ENCODE measurements at places on chromosomes 2 and 18. TPM values are rescaled to one million over a fixed set of nuclear protein-coding genes. Genes with fewer than 3 reads are reported as not detected.

DNA sequence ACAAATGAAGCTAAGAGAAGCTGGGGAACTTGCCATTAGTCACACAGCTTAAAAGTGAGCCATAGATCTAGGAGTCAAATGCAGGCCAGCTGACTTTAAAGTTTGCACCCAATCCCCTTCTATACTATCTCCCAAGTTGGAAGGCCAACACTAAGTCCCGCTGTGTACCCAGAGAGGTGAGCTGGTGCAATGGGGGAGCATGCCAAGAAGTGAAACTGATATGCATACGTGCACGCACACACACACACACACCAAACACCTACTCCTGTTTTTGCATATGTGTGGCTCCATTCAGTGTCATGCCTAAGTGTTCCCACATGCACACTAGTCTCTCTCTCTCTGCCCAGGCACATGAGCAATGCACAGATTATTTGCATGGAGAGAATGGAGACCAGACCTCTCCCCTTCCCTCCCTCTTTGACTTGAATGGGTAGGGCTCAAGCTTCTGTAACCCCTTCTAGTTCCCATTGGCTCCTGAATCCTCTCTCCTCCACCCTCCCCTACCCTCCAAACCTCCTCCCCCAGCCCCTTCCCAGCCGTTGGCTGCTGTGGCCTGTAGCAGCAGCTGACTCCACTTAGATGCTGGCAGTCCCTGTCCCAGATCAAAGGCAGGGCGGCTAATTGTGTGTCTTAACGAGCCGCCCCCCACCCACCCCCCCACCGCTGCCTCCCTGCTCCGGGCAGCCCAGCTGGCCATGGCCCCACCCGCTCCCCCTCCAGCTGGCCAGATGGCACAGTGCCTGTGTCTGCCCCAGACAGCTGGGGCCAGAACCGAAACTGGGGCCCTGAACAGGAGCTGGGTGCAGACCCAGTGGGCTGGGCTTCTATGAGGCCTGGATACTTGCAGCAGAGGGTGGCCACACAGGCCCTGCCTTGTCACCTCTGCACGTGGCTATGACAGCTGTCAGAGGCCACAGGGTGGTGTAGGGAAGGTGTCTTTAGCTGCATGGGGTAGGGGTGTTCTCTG, 5.6 kb downstream of the WNT10A start:
- DNase-seq: peak; percentile 45

The ADCY3 gene
- total RNA-seq: 40.4 TPM

GRCh38 chr2:178119179-178119922, 7.1 kb downstream of the RBM45 start:
- DNase-seq: no peak

The SCN2A gene
- 4.1 TPM for total RNA-seq

DNA sequence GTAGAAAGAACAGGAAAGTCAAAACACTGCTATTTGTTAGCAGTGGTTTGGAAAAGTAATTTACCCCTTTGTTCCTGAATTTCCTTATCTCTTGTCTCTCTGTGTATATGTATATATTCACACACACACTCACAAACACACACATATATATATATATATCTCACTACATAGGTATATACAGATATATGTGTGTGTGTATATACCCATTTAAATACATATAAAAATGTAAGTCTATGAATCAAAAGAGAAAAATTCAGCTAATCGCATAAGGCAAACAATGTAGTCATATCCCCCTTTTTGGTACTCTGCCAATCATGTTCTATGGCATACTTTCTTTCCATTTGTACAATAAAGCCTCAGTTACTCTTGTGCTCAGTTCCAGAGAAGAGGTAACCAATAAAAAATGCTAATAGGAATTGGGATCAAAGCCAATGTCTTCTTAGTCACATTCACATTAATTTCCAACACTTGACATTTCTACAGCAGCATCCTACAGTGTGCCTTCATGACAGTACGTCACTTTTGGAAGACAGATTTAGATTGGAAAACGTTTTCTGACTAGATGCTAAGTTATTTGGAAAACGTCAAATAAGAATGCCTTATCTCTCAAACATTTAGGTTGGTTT, 94.6 kb downstream of the MC4R start:
- DNase-seq: no peak

GRCh38 chr2:226409134-226409533, 390.5 kb downstream of the IRS1 start:
- no peak for DNase-seq

Data from Peyer's patch (tissue), 4 donors.